ENCODE measurements at places on chromosomes 4 and X. TPM values are rescaled to one million over a fixed set of nuclear protein-coding genes. Genes with fewer than 3 reads are reported as not detected.

Gene UTP14A
- total RNA-seq = 15.0 TPM

Gene DUSP21
- total RNA-seq = not detected

Gene KIT
- total RNA-seq = 28.5 TPM

Gene XAGE5
- total RNA-seq = not detected

Gene ZFP92
- total RNA-seq = 4.5 TPM

Gene GPRIN3
- 34.2 TPM for total RNA-seq

Gene FGA
- 35.4 TPM for total RNA-seq

Gene ERVMER34-1
- total RNA-seq = 1.5 TPM

Gene METTL14
- total RNA-seq = 48.7 TPM

Gene VCX3A
- not detected for total RNA-seq

Gene RBMXL3
- not detected for total RNA-seq
